ENCODE measurements at places on chromosomes 6 and 20.

GRCh38 chr20:46151936-46152335 lies 33.8 kb downstream of the CD40 start:
- DNase-seq, result no peak

DNA sequence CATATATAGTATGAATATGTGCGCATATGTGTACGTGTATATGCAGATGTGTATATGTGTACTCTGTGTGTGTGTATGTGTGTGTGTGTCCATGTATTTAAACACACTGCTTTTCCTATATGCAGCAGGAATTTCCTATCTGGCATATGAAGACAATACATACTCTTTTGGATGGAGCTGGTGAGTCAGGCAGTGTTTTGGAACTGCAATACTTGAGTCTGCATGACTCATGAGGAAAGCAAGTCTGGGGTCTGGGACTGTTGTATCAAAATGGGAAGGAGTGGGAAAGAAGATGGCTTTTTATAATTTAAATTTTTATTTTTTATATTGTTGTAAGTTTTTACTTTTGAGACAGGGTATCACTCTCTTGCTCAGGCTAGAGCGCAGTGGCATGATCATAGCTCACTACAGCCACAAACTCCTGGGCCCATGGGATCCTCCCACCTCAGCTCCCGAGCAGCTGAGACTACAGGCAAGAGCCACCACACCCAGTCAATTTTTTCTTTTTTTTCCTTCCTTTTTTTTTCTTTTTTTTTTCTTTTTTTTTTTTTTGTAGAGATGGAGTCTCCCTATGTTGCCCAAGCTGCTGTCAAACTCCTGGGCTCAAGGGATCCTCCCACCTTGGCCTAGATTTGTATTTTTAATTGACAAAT lies 72.2 kb downstream of the ATXN1 start:
- DNase-seq, result peak; percentile 72

DNA sequence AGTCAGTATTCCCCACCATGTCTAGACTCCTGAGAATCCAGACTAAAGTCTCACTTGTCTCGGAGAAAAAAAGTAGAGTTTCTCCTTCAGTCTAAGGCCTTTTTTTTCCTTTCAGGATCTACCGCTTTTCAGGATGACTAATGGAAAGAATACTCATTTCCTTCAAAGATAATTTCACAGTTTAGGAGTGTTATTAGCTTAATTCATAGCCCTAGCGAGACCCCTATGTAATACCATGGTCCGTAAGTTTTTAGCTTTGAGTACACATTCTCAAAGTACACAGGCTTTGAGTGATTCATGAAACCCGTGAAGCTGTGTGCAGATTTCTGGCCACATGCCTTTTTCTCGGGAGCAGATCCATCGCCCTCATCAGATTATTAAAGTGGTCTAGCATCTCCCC lies 133.1 kb downstream of the SOX4 start:
- DNase-seq, result no peak

DNA sequence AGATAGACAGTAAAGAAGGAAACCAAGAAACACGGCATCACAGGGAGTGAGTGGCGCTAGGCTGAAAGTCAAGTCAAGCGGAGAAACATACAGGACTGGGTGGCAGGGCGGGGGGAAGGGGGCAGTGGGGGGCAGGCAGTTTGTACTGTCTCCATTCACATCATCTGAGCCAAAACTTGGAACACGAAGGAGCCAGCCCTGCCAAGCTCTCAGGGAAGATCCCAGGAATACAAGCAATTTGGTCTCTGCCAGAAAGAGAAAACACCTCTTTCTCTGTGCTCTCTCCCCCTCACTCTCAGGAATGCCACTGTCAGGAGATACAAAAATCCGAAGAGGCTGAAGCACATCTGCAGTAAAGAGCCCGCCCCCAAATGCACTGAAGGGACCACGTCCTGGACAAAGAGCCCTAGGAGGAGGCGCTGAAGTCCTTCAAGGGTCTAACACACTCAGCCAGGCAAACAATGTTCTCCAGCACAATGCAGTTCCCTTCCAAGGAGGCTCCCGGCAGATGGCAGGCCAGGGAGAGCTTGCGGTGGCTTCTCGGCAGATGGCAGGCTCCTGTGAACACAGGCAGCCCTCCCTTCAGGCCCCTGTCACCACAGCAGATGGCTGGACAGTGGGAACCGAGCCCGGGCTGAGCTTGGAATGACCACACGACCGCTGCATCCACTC lies 90.0 kb downstream of the ATP9A start:
- no peak for DNase-seq

DNA sequence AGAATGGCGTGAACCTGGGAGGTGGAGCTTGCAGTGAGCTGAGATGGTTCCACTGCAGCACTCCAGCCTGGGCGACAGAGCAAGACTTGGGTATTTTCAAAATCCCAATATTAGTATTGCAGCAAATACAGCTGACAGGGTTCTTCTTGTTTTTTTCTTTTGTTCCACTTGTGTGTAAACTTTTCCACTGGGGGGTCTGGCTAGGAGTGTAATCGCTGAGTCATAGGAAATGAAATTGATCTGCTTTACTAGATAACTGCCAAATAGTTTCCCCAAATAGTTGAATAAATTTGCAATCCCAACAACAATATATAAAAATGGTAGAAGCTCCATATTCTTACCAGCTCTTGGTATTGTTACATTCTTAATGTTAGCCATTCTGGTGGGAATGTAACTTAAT lies 526.0 kb upstream of the SOX4 start:
- DNase-seq, result no peak

- DNase-seq, result no peak
These were observed 73.0 kb downstream of the RNGTT start for GRCh38 chr6:88890394-88890793.

DNA sequence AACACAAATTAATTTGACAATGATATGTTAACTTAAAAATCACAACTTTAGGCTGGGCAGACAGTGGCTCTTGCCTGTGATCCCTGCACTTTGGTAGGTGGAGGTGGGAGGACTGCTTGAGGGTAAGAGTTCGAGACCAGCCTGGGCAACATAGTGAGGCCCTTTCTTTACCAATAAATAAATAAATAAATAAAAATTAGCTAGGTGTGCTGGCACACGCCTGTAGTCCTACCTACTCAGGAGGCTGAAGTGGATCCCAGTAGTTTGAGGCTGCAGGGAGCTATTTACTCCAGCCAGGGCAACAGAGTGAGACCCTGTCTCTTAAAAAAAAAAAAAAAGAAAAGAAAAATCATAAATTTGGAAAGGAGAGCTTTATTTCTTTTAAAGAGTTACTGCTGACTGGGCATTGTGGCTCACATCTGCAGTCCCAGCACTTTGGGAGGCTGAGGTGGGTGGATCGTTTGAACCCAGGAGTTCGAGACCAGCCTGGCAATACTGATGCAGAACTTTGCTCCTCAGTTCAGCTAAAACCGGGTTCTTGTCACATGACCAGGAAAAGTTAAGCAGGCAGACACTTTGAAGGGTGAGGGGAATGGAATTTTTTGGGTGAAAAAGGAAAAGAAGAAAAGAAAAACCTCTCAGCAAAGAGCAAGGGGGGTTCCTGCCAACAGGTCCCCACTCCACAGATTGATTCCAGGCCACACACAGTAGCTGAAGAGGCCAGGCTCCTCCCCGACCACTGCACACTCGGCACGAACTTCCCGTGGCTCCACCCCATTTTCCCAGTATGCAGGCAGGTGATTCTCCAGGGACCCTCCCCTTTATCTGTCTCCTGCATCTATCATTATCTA lies 44.0 kb upstream of the DDR1 start:
- no peak for DNase-seq

GRCh38 chr20:61923371-61924166 lies 142.1 kb downstream of the TAF4 start:
- no peak for DNase-seq

All from foreskin fibroblast (primary cell).